ENCODE measurements at places on chromosomes 2 and 18.
A peak's percentile ranks its signal among the peaks of the same experiment; 100 is the strongest.

DNA sequence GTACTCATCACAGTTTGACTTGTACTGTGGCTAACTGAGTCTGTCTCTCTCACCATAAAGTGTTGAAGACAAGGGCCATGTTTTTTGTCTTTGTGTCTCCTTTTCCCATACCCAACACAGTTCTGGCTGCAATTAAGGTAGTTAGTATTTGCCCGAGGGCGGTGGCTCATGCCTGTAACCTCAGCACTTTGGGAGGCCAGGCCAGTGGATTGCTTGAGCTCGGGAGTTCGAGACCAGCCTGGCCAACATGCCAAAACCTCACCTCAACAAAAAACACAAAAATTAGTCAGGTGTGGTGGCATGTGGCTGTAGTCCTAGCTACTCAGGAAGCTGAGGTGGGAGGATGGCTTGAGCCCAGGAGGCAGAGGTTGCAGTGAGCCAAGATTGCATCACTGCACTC lies 6.9 kb upstream of the KIF3C start:
- DNase-seq = no peak

- no peak for DNase-seq
These were observed 73.4 kb downstream of the RPRM start for GRCh38 chr2:153405196-153405595.

GRCh38 chr18:3596637-3597384 lies 146.8 kb downstream of the TGIF1 start:
- DNase-seq = peak; percentile 74

DNA sequence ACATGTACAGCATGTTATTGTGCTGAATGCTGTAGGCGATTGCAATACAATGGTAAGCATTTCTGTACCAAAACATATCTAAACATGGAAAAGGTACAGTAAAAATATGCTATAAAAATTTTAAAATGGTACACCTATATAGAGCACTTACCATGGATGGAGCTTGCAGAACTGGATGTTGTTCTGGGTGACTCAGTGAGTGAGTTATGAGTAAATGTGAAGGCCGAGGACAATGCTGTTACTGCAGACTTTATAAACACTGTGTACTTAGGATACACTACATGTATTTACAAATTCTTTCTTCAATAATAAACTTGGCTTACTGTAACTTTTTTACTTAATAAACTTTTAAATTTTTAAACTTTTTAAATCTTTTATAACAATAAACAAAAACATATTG lies 473.4 kb upstream of the UBE2E3 start:
- no peak for DNase-seq

- peak; percentile 70 for DNase-seq
These were observed 37.0 kb downstream of the STK39 start for GRCh38 chr2:168210216-168210894.

- no peak for DNase-seq
These were observed 65.3 kb upstream of the GLI2 start for GRCh38 chr2:120670371-120670770.

DNA sequence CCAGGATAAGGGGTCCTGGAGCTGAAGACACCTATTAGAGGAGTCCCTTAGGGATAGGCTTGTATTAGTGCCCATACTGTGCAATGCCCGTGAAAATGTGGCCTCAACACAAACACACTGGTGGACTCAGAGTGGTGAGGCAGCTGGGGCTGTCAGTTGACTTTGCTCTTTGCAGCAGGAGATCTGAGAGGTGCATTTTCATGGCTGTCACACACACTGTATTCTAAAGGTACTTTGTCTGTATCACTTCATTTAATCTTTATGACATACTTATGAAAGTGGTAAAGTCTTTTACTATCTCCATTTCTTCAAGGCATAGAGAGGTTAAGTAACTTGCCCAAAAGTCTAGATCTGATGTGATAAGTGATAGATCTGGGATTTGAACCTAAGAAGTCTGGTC lies 55.1 kb upstream of the GCFC2 start:
- DNase-seq = no peak

DNA sequence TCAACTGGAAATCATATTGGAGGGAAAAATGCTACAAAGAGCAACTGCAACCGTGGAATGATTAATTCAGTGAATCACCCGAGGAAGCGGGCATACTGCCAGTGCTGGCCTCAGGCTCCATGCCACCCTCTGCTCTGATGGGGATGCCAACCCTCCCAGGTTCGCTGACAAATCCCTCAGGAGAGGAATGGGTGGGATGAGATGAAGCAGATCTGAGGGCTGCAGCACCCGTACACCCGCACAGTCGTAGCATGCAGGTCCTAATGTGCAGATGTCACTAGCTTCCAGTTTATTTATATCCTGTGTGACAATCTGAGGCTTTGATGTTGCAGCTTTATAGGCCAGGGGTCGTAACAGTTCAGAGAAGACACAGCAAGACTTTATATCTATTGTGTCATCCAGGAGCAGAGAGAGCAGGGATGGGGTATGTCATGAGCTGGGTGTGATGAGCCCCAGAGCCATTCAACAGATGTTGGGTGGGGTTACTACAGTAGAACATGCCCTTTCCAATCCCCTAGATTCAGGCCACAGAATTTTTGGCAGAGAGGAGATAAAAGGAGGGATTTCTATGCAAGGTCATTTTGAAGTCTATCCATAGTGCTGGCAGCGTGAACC lies 44.6 kb downstream of the DPP4 start:
- DNase-seq = no peak

- DNase-seq = peak; percentile 18
These were observed 136.1 kb downstream of the SMAD7 start for GRCh38 chr18:48814490-48815178.

DNA sequence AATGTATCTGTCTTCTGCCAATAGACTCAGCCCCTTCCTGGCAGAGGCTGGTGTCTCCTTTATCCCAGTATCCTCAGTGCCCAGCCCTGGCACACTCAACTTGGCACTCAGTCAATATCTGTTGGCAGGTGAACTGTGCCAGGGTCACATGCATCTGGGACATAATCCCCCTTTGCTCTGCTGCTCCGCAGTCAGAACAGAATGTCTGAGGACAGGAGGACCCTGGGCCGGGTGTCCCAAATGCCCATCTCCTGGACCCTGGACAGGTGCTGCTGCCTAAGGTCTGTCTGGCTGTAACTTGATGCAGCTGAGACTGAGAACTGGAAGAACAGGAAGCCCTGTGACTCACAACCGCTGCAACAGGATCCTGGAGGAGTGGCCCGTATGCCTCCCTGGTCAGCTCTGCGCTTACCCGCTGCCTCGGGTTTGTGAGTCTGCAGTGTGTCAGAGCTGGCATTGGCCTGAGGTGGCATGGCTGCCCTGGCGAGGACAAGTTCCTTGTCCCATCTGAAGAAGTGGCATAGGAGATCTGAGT lies 11.4 kb downstream of the HK2 start:
- DNase-seq = peak; percentile 42

DNA sequence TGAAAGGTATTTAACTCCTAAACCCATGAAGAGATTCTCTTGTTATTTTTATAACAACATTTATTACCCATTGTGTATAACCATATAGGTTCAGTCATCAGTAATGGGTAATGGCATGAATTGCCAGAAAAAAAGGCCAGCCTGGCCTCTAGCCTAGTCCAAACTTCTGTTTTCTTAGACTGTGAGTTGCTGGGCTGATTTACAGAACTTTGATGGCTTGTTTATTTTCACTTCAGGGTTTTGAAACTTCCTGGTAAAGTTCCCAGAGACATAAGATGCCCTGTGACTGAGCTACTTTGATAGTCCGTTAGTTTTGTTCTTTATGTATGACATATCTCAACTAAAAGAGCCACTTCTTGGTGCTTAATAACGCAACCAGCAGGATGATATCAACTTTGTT lies 164.8 kb downstream of the METTL4 start:
- DNase-seq = no peak

DNA sequence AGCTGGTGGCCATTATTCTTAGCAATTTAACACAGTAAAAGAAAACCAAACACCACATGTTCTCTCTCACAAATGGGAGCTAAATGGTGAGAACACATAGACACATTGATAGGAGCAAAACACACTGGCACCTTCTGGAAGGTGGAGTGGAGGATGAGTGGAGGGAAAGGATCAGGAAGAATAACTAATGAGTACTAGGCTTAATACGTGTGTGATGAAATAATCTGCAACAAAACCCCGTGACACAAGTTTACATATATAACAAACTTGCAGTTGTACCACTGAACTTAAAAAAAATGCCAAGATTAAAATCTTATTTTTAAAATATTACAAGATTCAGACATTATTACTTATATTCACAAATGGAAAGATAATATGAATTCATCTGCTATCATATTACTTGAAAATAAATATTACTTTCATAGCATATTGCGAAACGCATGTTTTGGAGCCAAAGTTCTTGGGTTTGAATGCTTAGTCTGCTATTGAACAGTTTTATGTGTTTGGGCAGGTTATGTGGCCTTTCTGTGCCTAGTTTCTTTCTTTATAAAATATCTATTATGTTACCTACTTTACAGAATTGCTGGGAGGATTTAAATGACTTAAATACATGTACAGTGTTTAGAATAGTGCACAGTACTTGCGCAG lies 20.5 kb downstream of the ANKRD62 start:
- DNase-seq = no peak

DNA sequence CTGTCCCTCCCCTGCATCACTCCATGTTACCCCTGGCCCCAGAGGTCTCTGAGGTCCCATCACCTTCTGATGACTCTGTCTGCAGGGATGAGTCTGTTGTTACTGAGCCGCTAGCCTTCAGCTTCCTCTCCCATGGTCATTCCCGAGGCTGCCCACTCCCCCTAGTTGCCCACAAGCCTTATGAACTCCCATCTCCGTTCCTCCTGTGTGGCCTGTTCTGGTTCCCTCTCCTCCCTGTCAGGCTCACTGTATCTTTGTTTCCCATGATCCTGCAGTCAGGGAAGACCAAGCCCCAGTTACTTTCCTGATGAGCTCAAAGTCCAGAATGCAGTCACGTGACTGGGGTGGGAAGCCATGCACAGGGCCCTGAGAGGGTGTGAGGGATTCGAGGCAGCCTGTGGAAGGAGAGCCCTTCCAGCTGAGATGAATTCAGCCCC lies 39.5 kb downstream of the INPP4A start:
- DNase-seq = no peak

GRCh38 chr2:239818086-239818485 lies 207.1 kb downstream of the NDUFA10 start:
- no peak for DNase-seq

DNA sequence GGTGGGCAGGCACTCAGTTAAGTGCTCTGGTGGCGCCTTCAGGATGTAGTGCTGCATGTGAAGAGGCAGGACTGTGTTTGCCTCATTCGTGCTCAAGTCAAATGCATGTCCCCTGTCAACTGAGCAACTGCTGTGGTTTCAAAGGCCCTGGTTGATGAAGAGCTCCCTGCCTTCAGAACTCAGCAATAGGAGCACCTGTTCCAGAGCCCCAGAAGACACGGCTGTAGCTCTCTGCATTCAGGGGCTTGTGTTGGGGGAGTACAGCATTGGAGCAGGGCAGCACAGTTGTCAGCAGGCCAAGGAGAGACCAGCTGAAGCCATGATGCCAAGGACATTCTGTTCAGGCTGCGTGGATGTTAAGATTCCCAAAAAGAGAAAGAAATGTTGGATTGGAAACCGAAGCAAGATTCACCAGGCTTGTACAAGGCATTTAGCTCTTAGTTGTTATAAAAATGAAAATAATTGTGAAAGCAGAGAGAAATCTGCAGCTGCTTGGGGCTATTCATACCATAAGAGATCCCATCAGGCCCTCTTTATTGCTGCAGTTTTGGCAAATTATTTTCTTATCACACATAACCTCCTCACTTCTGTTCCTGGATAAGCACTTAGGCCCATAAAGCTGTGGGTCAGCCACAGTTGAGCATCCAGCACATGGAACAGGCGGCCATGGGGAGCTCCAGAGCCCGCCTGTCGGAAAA lies 252.4 kb upstream of the ZNF521 start:
- no peak for DNase-seq

DNA sequence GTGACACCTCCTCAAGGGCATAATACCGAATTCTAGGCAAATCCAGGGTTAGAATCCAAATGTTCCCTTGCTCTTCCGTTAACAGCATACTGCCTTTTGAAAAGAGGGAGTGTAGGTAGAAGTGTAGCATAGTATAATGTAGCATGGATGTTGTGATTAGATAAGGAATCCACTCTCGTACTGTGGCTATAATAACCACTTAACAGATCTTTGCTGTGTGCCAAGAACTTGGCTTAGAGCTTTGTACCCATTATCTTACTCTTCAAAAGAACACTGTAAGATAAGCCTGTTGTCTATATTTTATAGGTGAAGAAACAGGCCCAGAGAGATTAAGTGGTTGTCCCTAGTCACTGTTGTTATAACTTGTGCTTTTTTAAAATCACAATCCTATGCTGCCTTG lies 24.2 kb downstream of the WDR75 start:
- DNase-seq = no peak

- DNase-seq = no peak
These were observed 29.8 kb upstream of the POMC start for GRCh38 chr2:25198209-25198525.

- no peak for DNase-seq
These were observed 105.6 kb upstream of the NDUFV2 start for GRCh38 chr18:8996771-8997432.

- DNase-seq = no peak
These were observed 49.0 kb upstream of the TWSG1 start for GRCh38 chr18:9285604-9286003.

DNA sequence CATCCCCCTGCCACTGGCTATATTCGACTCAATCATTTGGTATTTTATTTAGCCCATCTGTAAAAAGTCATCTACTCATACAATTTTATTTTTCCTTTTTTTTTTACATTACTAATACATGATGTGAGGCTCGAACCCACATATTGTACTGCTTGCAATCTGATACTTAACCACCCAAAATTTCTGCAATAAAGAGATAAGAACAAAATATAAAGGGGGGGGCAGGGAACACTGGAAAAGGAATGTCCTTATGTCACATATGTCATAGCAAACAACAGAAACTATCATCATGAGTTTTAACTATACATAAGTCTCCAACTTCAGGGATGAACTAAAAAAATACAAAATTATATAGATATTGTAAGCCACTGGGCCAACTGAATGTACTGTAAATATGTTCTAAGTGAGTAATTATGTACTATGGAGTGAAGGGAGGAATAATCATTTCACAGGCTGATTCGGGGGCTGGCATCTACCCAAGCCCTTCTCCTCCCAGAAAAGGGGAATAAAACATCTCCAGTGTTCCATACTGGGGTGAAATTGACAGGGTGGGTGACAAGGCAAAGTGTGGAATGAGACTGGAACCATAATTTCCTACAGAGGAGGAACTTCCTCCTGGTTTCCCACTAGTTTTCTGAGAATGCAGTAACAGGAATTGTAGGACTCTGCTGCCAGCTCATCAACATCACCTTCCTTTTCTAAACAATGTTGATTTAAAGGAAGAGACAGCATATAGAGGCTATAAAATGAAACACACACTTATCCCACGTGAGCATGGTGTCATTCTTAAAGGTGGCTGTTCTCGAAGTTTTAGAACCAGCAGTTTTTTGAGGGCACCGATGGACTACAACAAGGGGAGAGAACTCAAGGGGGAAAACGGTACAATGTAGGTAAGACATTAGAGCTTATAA lies 79.5 kb downstream of the FARSB start:
- DNase-seq = no peak

- no peak for DNase-seq
These were observed 132.7 kb downstream of the DIS3L2 start for GRCh38 chr2:232094201-232094600.

- no peak for DNase-seq
These were observed 13.5 kb upstream of the CALCRL start for GRCh38 chr2:187461294-187462261.

- no peak for DNase-seq
These were observed 43.0 kb downstream of the STAT1 start for GRCh38 chr2:190970873-190971506.
